ENCODE measurements at places on chromosomes 13 and 19.
A peak's percentile ranks its signal among the peaks of the same experiment; 100 is the strongest.

DNA sequence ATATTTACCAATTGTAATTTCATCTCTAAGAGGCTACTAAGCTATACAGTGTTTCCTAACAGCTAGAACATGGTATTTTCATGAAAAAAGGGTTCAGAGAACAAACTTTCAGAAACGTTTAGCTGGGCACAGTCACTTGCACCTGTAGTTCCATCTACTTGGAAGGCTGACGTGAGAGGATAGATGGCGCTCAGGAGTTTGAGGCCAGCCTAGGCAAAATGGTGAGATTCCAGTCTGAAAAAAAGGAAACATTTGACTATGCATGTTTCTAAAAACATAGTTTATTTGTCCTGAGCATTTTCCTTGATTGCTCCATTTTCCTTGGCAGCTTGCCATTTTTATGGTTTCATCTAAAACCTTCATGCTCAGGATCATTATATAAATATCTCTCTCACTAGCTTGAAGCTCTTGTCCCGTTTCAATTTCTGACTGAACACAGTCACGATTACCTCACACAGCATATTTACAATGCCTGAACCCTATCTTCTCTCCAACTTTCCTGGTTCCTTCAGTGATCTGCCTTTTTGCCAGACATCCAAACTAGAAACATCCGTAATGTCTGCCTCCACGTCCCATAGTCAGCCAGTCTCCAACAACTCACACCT is 200.8 kb downstream of the RGCC start:
- DNase-seq: no peak

- DNase-seq: no peak
These were observed 2.1 kb upstream of the DPY19L3 start for GRCh38 chr19:32403291-32403995.

DNA sequence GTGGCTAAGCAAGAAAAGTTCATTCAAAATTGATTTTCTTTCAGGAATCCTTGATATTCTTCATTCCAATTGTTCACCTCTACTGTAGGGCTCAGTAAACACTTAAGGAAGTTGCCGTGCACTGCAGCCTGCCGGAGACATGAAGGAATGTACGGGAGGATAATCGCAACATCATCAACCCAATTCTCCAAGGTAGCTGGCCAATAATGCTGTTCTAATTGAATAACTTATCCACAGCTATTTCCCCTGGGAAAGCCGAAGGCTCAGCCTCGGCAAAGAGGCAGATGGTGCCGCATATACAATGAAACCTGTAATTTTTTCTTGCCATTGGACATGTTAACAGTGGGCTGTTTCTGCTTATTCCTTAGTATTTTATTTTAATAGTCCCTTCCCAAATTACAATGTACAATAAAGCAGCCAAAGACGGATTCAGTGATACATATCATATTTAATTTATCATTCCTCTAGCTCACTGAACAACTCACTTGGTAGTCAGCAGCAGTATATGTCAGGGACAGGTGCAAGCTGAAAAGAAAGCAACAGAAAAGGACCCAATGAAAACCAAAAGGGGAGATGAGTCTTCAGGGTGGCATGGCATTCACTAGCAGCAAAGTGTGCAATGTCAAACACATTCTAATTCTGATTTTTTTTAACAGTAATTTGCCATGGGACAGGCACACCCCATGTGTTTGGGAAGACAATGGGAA is 420.5 kb upstream of the KLF12 start:
- DNase-seq: no peak

GRCh38 chr13:31588893-31589292 is 150.4 kb upstream of the RXFP2 start:
- no peak for DNase-seq

GRCh38 chr19:56969759-56970178 is 129.2 kb upstream of the PEG3 start:
- no peak for DNase-seq

DNA sequence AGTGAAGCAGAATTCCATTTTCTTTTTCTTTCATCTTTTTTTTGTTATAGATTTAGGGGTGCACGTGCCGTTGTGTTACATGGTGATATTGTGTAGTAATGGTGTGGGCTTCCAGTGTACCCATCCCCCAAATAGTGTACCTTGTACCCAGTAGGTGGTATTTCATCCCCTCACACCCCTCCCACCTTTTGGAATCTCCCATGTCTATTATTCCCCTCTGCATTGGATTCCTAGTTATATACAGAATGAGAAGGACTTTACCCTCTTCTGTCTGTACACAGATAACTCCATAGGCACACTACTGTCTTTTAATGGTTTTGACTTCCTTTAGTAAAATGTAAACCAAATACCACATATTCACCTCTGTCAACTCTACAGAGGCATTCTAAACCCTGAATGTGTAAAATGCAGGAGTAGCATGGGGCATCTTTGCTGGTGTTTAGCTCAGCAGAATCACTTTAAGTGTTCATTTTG is 28.0 kb downstream of the FRY start:
- DNase-seq: no peak

- no peak for DNase-seq
These were observed 437.5 kb downstream of the FGF9 start for GRCh38 chr13:22108283-22108942.

DNA sequence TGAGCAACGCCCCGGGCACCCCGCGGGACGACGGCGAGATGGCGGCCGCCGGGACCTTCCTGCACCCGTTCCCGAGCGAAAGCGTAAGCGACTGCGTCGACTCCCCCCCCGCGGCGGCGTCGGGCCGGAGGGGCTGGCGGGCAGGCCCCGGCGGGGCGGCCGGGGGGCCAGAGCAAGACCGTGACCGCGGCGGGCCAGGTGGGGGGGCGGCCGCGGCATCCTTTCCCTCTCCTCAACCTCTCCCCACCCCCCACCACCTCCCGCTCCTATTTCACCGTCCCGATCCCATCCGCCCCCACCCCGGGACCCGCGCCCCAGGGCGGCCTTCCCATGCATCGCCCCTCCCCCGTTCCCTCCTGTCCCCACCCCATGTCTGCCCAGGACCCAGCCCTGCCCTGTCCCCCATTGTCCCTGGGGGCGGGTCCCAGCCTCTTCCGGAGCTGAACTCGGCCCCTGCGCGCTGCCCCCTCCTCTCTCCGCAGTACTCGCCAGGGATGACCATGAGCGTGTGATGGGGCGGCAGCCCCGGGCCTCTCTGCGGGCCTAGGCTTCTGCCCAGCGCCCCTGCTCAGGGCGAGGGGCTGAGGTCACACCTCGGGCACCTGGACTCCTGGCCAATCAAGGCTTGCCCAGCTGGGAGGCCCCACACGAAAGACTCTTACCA is 4.1 kb downstream of the ISYNA1 start:
- DNase-seq: no peak

GRCh38 chr19:16340092-16340491 is 15.5 kb downstream of the KLF2 start:
- DNase-seq: no peak

- DNase-seq: peak; percentile 75
These were observed 4.5 kb upstream of the IL12RB1 start for GRCh38 chr19:18091217-18091608.

DNA sequence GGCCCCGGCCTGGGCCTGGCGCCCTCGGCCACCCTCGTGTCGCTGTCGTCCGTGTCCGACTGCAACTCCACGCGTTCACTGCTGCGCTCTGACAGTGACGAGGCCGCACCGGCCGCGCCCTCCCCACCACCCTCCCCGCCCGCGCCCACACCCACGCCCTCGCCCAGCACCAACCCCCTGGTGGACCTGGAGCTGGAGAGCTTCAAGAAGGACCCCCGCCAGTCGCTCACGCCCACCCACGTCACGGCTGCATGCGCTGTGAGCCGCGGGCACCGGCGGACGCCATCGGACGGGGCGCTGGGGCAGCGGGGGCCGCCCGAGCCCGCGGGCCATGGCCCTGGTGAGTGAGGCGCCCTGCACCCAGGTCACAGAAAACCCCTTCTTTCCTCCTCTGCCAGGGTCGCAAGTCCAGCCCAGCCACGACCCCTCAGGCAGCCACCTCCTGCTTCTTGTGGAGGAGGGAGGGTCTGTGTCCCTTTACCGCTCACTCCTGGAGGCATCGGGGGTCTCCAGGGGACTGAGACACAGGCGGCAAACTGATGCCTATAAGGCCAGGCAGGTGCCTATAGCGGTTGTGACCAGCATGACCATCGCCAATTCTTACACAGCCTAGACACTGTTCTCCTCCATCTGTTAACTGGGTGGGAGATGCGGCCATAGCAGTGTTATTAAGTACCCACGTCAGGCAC is 4.2 kb downstream of the TTC9B start:
- DNase-seq: no peak

DNA sequence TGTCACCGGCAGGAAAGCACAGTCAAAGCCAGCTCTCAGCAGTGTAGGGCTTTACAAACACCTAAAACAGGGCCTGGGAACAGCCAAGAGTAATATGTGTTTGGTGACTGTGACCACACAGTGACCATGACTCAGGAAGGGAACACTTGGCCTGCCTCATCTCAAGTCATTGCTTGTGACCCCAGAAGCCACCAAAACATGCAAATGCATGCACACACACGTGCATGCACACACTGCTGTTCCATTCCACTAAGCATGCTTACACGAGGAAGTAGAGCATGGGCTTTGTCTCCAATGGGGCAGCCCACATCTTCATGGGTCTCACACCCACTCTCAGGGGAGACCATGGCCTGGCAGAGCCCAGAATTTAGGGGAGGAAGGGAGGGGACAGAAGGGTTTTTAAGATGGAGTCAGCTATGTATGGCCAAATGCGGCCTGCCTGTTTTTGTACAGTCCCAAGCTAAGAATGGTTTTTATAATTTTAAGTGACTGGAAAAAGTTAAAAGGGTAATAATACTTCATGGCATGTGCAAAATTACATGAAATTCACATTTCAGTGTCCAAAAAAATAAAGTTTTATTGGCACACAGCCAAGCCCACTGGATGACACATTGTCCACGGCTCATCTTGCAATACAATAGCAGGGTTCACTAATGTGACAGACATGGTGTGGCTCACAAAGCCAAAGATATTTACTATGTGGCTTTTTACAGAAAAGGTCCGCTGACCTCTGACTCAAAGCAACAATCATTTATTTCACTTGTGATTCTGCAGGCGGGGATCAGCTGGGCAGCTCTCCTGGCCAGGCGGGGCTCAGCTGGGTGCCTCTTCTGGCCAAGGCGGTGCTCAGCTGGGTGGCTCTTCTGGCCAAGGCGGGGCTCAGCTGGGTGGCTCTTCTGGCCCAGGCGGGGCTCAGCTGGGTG is 17.3 kb downstream of the ZFR2 start:
- no peak for DNase-seq

DNA sequence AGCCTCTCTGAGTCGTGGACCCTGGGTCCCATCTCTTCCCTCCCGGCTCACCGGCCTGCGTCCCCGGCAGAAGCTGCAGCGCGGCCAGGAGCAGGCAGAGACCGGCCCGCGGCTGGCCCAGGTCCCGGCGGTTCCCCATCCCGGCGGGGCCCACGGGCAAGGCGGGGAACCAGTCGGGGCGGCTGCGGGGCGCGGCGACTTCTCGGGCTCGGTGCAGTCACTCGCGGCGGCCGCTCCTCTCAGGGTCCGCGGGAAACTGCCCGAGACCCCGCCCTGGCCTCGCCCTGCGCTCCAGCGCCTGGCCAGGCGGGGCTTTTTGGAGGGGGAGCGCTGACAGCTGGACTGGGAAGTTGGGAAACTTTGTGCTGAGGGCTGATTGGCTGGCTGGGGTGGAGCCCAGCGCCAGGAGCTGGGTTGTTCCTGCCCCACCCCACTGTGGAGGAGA is at the start of gene COL5A3:
COL5A3 (minus strand) TSS at position 258 of the 445 bp plus-strand sequence; CDS start at position 139, 119 bp downstream.
- DNase-seq: no peak

GRCh38 chr19:18366021-18366435 is 19.9 kb upstream of the GDF15 start:
- no peak for DNase-seq

DNA sequence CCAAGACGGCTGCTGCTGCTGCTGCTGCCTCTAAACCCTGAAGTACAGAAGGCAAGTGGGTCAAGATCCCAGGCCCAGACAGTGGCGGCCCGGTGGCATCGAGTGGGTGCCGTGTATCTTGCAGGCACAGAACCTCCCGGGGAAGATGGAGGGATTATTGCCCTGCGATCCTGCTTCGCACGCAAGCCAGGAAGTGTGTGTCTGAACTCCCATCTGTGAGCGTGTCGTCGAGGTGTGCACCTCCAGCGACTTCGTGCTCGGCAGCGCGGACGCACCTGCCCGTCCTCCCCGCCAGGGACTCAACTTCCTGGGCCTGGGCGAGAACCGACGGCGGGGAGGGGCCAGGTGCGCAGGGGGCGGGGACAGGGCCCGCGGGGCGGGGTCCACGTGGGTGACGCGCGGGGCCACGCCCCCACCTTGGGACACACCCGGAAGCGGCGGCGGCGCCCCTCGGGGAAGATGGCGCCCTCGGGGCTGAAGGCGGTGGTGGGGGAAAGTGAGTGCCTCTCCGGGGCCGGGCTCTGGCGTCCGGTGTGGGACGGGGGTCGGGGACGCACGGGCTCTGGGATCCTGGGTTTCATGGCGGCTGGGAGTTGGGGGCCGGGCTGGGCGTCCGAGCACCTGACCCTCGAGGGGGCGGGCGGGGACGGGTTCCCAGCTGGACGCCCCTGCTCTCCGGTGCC is at the start of gene STXBP2:
STXBP2 (plus strand) TSS at position 420 of the 683 bp plus-strand sequence; CDS start at position 460, 40 bp downstream.
- peak; percentile 85 for DNase-seq

GRCh38 chr19:19203012-19203856 is at the start of gene NR2C2AP:
Gene NR2C2AP (minus strand): TSS chr19:19203414. CDS start chr19:19203060, 354 bp downstream.
- peak; percentile 85 for DNase-seq

GRCh38 chr19:51681286-51681941 is 11.7 kb upstream of the SPACA6 start:
- no peak for DNase-seq

DNA sequence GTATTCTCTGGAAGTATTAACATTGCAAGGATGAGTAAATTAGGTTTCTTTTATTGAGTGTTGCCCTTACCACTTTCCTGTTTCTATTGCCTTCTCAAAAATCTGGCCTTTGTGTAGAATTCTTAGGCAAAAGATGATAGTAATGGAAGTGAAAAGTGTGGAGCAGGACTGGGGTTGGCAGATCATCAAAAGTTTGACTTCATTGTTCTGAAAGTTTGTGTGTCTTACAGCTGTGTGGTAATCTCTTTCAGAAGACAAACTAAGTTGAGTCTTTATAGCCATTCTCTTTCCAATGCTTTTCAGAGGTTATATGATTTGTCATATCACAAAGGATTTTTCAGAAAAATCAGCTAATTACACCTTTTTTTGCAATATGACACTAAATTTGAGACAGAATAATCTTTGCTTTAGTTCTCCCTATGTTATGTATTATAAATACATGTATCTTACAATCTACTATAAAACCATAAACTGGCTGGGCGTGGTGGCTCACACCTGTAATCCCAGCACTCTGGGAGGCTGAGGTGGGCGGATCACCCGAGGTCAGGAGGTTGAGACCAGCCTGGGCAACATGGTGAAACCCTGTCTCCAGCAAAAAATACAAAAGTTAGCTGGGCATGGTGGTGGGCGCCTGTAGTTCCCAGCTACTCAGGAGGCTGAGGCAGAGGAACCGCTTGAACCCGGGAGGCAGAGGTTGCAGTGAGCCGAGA is 8.7 kb upstream of the KCNRG start:
- no peak for DNase-seq
